ENCODE measurements at places on chromosomes 7 and 10. TPM values are rescaled to one million over a fixed set of nuclear protein-coding genes. Genes with fewer than 3 reads are reported as not detected.

DNA sequence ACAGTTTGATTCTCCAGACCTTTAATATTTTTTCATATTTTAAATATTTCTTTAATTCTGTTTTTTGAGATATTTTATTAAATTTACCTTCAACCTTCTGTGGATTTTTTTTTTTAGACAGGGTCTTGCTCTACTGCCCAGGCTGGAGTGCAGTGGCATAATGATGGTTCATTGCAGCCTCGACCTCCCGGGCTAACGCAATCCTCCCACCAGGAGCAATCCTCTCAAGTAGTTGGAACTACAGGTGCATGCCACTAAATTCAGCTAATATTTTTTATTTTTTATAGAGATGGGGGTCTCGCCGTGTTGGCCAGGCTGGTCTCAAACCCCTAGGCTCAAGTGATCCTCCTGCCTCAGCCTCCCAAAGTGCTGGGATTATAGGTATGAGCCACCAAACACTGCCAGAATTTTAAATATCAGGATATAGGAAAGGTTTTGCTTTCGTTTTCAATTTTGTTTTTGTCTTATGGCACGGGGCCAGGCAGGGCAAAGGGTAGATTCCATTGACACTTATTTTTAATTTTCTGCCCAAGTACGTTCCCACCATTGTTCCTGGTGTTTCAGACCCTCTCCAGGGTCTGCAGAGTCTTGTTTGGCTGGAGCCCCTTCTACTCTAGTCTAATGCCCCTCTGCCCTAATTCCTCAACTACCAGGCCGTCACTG, 1.2 kb downstream of the TACC2 start:
- H3K27ac ChIP-seq: no peak overlapping the region
- H3K4me1 ChIP-seq: peaks cover 3% of the 10 kb centered on the region
- no peaks in the 10 kb centered on the region for H3K27me3 ChIP-seq
- H3K36me3 ChIP-seq: no peaks in the 10 kb centered on the region
- H3K4me3 ChIP-seq: no peak overlapping the region
- DNase-seq: no peak

GRCh38 chr7:86928308-86928707, 131.1 kb downstream of the ELAPOR2 start:
- no peak overlapping the region for H3K27ac ChIP-seq
- H3K27me3 ChIP-seq: no peaks in the 10 kb centered on the region
- no peaks in the 10 kb centered on the region for H3K36me3 ChIP-seq
- DNase-seq: no peak
- H3K4me3 ChIP-seq: no peak overlapping the region
- H3K4me1 ChIP-seq: no peaks in the 10 kb centered on the region

- no peaks in the 10 kb centered on the region for H3K4me1 ChIP-seq
- H3K4me3 ChIP-seq: no peak overlapping the region
- H3K27ac ChIP-seq: no peak overlapping the region
- H3K36me3 ChIP-seq: no peaks in the 10 kb centered on the region
Observed at GRCh38 chr7:96285579-96285978, 36.3 kb downstream of the SLC25A13 start.

MOGAT3 gene
- 0.82 TPM for total RNA-seq
